T-helper 9 cell (primary cell): ENCODE measurements at places on chromosomes 2 and 18.

DNA sequence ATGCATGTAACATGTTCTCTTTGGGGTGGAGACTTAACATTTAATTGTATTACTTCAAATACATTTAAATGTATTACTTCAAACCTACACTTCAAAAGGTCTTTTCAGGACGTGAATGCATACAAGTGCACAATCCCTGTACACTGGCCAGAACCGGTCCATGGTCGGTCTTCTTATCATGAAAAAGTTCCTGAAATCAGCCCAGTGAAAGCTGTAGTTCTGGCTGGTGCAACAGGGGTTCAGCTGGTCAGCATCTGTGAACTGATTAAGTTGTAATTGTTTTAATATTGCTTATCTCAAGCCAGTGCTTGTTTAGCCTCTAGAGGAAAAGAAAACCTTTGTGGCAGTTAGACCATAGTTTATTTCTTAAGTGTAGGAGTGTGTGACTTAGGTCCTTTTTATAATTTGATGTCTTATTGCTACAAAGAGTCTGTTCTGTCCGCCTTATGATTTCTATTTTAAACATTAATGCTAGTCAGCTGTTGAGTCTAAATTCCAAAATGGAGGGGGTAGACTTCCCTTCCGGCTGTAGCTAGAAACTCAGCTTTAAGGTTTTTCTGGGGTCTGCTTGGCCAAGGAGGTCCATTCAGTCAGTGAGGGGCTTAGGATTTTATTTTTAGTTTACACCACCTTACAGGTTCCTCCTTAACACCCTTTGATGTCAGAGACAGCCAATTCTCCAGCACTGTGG lies 768 bp upstream of the CYBRD1 start:
- DNase-seq: no peak

DNA sequence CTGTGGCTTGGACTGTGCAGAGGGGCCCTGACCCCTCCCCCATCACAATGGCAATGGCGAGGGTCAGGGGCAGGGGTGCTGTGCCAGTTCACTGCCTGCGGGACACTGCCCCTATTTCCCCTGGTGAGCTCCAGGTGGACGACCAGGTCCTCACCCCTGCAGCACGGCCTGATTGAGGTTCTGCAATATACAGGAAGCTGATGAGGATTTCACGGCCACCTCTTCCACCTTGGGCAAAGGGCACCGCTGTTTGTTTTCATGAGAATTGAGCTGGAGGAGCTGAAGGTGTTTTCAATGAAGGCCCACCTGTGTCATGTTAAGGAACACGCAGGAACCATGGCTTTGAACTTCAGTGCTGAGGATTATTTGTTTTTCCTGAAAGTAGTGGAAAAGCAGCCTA lies 96.3 kb downstream of the OSR1 start:
- DNase-seq: no peak

DNA sequence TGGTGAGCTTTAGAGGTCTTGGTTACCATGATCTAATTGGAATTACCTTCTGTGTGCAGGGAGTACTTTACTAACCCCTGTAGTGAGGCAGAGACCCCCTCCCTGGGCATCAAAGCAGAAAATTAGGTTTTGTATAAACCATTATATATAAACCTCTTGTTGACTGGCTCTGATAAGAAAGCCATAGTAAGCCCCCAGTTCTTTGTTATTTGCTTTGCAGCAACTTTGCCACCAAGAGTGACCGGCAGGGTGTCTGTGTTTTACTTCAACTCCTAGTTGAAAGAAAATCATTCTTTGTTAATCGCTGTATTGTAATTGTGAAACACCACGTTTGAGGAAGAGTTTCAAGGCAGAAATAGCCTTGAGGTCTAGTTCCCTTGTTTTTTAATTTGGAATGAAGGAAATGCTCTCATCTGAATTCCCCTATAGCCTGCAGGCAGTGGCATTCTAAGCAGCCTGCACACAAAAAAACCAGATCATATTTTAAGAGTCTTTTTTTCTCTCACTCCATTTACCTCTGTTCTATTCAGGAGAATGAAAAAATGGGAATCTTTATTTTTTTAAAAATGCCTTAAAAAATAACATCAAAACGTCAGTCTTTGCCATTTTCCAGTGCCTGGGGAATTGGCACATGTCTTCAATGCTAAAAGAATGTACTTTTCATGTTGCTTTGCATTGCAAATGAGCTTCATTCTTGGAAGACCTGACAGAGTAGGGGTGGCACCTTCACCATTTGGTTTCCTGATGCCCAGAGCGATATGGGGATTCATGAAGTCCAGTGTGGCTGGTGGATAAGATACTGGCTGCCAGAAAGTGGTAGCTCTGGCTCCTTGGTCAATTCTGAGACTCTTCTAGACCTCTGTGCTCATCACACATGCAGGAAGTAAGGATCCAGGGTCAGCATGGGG lies 338.1 kb downstream of the SLC4A3 start:
- DNase-seq: no peak

DNA sequence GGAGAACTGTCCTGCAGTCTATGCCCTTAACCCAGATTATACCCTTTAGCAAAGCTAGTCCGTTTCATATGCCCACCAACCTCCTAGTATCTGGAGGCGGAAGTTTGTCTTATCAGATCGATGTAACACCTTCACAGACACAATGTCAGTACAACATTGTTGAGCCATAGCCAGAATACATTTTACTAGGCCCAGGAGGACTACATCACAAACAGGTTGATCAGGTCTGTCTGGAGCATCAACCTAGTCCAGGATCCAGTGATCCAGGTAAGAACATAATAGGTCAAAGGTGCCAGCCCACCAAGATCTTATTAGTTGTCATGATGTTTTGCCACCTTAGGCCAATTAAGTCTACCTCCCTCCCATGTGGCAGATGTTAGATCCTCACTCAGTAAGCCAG lies 2.0 kb upstream of the TPRKB start:
- DNase-seq: no peak

GRCh38 chr2:114800371-114800770 lies 357.9 kb downstream of the DPP10 start:
- no peak for DNase-seq

GRCh38 chr2:3598912-3599854 lies 4.3 kb downstream of the COLEC11 start:
- DNase-seq: no peak

GRCh38 chr2:188922191-188922590 lies 52.0 kb upstream of the COL3A1 start:
- DNase-seq: no peak

DNA sequence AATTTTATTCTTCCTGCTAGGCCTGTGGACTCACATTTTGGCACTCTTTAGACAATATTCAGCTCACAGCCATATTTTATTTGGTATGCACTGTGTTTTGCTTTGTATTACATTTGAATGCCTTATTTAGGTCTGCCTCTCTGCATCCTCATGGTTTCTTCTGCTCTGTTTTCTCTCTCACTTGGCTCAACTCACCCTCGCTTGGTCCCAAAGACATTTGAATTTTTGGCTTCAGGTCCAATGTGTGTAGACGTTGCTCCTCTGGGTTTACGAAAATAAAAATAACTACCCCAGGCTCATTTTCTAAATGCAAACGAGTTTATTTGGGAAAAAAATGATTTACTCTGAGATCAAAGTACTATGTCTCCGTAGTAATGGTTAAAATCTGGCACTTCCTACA lies 91.1 kb upstream of the REG3A start:
- DNase-seq: no peak

- no peak for DNase-seq
Measured at GRCh38 chr2:85156153-85156552, 23.0 kb downstream of the TCF7L1 start.

DNA sequence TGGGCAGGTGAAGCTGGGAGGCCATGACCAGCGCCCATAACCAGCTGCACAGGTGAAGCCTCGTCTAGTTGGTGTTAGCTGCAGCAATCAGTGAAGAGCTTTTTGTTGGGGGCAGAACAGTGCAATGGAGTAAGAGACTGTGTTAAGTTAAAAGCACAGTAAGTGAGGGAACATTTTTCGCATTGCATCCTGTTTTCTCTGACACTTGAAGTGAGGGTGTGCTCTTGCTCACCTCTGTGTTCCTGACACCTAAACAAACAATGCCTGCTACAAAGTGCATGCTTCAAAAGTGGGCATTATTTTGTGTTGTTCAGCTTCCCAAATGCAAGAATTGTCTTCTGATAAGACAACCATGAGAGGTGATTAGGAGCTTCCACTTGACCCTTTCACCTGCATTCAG lies 324.0 kb upstream of the ACVR2A start:
- no peak for DNase-seq

GRCh38 chr2:187206071-187206470 lies 242.0 kb downstream of the CALCRL start:
- no peak for DNase-seq

DNA sequence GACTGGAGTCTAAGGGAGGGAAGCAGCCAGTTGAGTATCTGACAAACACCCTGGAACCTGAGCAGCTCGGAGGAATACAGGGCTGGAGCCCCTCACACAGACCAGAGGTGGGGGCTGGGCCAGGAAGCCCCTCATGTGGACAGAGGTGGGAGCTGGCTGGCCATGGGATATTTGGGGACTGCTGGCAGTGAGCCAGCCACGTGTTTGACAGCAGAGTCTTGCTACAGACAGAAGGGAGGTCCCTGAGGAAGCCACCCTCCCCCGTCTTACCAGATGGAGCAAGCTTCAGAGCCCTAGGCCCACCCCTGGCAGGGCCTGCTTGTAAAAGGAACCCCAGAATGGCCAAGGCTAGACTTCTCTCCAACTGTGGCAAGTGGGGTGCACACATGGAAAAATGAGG lies 3.6 kb upstream of the MTERF4 start:
- no peak for DNase-seq

DNA sequence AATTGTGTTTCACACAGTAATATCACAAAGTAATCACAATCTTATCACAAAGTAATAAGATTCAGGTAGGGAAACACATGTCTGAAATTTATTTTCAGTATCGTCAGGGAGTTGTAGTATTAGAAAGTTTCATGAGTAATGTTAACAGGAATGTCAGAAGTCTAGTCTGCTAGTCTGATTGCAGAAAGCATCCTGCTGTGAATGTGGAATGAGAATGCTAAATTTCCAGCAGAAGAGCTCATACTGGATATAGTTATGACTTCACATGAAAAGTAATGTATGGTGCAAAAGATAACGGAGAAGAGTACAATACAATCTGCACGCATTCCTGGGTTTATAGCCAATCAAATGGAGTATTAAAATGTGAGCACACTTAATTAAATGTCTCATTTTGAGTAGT lies 494.7 kb upstream of the SETBP1 start:
- no peak for DNase-seq

DNA sequence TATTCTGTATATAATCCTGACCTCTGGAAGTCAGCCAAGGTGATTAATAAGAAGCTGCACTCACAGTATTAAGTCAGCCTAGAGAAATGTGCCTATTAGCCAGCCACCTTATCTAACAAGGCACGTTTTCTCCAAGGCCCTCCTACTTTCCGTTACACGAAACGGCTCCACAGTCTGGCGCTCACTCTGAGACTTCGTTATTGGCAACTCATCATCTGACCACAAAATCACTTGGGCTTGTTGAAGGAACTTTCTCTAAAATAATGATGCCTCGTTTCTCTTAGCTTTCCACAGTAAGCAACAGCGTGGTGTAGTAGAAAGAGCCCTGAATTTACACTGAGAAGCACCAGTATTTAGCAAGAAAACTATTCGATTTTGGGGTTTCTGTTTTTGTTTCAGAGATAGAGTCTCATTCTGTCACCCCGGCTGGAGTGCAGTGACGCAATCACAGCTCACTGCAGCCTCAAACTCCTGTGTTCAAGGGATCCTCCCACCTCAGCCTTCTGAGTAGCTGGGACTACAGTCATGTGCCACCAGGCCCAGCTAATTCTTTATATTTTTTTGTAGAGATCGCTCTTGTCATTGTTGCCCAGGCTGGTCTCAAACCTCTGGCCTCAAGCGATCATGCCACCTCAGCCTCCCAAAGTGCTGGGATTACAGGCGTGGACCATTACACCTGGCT lies 53.6 kb upstream of the SLC14A1 start:
- DNase-seq: peak; percentile 31

GRCh38 chr18:6289843-6290242 lies 124.9 kb downstream of the L3MBTL4 start:
- DNase-seq: no peak

DNA sequence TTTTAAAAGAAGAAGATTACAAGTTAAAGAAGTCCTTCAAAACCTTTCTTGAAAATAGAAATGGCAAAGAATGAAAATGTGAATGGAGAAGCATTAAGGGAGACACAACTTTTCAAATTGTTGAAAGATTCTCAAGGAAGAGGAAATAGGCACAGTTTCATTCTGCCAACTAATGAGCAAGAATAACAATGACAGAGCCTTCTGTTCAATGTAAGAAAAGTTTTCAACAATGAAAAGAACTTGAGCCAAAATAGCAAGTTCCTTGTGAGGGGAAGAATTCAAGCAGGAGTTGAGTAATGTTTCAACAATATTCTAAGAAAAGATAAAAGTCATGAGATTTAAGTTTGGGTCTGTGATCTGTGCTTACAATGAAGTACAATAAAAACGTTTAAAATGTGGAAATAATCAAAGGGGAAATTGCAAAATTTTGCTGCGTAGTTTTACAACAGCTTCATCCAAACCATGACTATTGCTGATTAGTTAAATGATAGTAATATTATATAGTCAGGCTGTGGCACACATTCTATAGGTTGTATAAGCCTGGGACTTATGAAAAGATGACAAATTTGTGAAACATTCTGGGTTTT lies 122.6 kb downstream of the METTL4 start:
- DNase-seq: no peak

GRCh38 chr2:25000036-25000435 lies 28.3 kb upstream of the DNAJC27 start:
- no peak for DNase-seq

GRCh38 chr2:39136799-39137198 lies 15.9 kb upstream of the SOS1 start:
- DNase-seq: no peak

- DNase-seq: no peak
Measured at GRCh38 chr18:22098563-22098989, 70.8 kb upstream of the GATA6 start.

DNA sequence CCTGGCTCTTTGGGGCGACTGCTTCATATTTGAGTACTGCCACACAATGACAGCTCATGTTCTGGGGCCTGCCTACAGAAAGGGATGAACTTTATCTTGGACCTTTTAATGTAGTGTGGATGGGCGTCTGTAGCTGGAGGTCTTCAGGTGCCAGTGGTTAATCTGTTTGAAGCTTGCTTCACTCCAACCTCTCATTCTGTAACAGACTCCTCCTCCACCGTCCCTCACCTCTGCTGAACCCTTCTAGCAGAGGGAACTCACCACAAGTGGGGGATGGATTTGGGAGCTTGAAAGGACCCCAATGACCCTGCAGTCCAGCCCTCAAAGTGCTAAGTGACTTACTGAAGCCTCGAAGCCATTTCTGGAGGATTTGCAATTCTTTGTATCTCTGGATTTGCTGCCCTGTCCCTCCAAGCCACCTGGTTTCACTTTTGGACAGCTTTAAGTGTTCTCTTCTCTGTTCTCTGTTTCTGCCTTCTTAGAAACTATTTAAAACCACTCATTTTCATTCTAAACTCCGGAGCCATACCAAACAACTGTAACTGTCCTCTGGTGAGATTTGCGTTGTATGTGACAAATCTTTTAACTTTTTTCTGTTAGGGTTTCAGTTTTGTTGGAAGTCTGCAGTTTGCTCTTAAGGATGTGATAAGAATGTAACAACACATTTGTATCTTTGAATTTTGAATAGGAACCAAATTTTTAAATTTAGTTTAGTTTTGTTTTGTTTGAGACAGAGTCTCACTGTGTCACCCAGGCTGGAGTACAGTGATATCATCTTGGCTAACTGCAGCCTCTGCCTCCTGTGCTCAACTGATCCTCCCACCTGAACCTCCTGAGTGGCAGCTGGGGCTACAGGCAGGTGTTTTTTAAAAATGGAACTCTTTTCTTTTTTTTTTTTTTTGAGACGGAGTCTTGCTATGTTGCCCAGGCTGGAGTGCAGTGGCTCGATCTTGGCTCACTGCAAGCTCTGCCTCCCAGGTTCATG lies 37.0 kb upstream of the CASP8 start:
- no peak for DNase-seq

GRCh38 chr2:211812587-211812986 lies 726.0 kb downstream of the ERBB4 start:
- no peak for DNase-seq
